Uterus (tissue), 4 donors: ENCODE measurements at places on chromosomes 13 and 19. TPM values are rescaled to one million over a fixed set of nuclear protein-coding genes. Genes with fewer than 3 reads are reported as not detected.
A peak's percentile ranks its signal among the peaks of the same experiment; 100 is the strongest.

DNA sequence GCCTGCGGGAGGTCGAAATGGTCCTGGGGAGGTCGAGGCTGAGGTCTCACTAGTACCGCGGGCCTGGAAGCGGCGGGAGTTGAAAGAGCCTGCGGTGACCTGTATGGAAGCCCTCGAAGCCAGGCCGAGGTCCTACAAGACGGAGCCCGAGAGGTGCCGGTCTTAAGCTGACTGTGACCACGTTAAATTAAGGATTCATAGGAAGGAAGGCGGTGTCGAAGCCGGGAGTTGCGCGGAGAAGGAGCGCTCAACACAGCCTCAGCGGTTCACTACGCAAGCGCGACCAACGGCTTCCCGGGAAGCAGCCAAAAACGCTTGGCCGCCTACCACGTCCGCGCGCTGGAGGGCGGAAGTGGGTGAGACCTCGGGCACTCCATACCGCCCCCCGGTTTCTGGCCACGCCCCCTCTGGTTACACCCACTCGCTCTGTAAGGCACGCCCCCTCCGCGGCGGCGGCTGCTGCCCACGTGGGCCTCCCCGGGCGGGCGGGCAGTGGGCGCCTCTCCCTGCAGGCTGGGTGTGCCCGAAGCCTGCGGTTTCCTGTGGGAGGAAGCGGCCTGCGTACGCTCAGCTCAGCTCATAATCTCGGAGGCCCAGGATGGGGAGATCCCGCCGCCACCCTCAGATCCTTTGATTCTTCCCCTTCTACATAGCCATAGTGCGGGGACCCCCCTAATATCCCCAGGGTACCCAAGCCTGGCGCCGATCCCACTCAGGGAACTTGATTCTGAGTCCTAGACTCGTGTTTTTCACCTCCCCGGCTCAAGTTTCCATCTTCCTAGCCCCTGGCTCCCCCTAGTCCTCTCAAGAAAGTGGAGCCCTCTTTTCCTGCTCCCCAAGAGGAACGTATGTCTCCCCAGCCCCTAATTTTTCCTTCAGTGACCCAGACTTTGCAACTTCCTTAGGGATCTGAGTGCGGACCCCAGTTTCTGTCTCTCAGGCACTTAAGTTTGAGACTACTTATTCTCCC, 3.4 kb upstream of the EMP3 start:
- no peaks in the 10 kb centered on the region for H3K4me1 ChIP-seq
- H3K36me3 ChIP-seq, result no peaks in the 10 kb centered on the region
- H3K27me3 ChIP-seq, result no peaks in the 10 kb centered on the region
- DNase-seq, result peak; percentile 99

Gene ZNF563
- 7.6 TPM for total RNA-seq

GRCh38 chr13:27549406-27549981, 70.8 kb downstream of the LNX2 start:
- H3K36me3 ChIP-seq, result no peaks in the 10 kb centered on the region
- H3K4me1 ChIP-seq, result no peaks in the 10 kb centered on the region
- H3K27me3 ChIP-seq, result no peaks in the 10 kb centered on the region
- no peak overlapping the region for H3K27ac ChIP-seq

Gene MYPOP
- total RNA-seq, result 4.4 TPM

GRCh38 chr19:35140207-35140961, 1.8 kb downstream of the FXYD1 start:
- H3K27ac ChIP-seq, result peak overlapping the region; percentile 95
- no peak for DNase-seq
- no peaks in the 10 kb centered on the region for H3K36me3 ChIP-seq
- H3K4me1 ChIP-seq, result no peaks in the 10 kb centered on the region
- H3K4me3 ChIP-seq, result peak overlapping the region; percentile 30

- H3K36me3 ChIP-seq, result no peaks in the 10 kb centered on the region
- DNase-seq, result no peak
- H3K4me3 ChIP-seq, result no peak overlapping the region
- H3K4me1 ChIP-seq, result no peaks in the 10 kb centered on the region
- H3K27me3 ChIP-seq, result no peaks in the 10 kb centered on the region
- no peak overlapping the region for H3K27ac ChIP-seq
Measured at GRCh38 chr13:79403113-79403512, 2.9 kb downstream of the RBM26 start.

- H3K27ac ChIP-seq, result no peak overlapping the region
- DNase-seq, result no peak
- H3K4me3 ChIP-seq, result no peak overlapping the region
- H3K4me1 ChIP-seq, result no peaks in the 10 kb centered on the region
- H3K36me3 ChIP-seq, result no peaks in the 10 kb centered on the region
Measured at GRCh38 chr19:40889366-40889765, 7.3 kb upstream of the CYP2A7 start.

DNA sequence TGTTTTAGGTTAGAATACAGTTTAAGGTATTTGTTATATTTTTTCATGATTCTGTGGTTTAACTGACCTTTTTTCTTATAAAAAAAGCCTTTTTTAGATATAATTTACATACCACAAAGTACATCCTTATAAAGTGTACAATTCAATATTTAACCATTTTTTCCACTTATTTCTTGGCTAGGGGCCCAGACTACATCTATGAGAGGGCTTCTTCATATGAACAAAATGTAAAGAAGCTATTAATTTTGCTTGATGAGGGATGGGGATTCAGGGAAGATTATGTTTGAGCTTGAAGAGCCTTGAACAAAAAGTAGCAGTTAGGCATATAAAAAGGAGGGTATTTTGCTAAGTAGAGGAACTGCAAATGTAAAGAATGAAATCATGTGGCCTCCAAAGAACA, 2.2 kb downstream of the CCDC122 start:
- no peak for DNase-seq
- H3K27ac ChIP-seq, result no peak overlapping the region
- no peaks in the 10 kb centered on the region for H3K36me3 ChIP-seq
- no peaks in the 10 kb centered on the region for H3K27me3 ChIP-seq
- no peak overlapping the region for H3K4me3 ChIP-seq

DNA sequence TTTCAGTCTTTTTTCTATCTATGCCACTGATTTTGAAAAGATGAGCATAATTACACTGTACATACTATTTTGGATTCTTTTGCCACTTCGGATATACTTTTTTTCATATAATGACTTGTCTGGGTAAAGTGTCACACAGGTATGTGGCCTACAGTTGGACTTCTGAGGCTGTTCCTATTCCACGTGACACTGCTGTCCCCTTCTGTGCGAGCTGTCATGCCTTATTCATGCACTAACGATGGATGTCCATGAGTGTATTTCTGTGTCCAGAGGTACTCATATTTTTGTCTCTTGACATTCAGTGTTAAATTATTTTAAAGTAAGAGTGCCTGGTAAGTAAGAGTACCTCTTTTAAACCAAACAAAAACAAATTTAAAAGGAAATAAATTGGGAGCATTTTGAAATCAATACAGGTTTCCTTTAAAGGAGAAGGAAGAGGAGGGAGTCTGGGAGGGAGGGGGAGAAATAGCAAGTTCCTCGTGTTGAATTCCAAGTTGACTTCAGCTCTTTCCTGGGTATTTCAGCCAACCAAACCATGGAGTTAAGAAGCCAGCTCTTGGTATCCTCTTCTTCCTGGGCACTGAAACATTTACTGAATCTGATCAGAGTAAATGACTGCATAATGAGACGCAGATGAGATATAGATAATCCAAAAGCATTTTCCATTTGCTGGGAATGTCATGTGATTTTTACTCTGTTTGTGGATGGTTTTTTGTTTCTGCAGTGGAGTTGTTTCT, 61.3 kb downstream of the TNFRSF19 start:
- no peaks in the 10 kb centered on the region for H3K27me3 ChIP-seq
- no peaks in the 10 kb centered on the region for H3K4me1 ChIP-seq
- DNase-seq, result no peak
- H3K27ac ChIP-seq, result no peak overlapping the region
- H3K4me3 ChIP-seq, result no peak overlapping the region

Gene EIF3K
- 441 TPM for total RNA-seq

DNA sequence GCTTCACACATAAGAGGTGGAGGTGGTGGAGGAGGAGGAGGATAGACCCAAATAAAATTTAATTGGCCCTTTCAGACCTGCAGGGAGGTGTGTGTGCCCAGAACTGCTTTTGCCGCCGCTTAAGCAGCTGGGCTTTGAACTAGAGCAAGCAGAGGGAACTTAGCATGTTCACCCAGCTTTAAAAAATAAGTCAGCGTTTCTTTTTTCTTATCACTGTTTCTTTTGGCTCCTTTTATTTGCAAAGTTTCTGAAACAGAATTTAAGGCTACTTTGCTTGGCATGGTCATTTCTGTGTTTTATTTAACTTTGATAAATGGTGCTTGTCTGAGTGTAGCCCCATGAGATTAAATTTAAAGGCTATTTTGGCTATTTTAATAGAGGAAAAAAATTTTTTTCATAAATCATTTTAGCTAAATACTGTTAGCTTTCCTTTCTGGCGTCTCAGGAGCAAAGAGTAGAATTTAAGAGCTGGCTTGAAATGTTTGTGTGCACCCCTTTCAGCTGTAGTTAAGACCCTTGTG, 43.3 kb upstream of the RNF113B start:
- no peaks in the 10 kb centered on the region for H3K27me3 ChIP-seq
- DNase-seq, result no peak
- peak overlapping the region; percentile 44 for H3K27ac ChIP-seq
- no peak overlapping the region for H3K4me3 ChIP-seq
- no peaks in the 10 kb centered on the region for H3K36me3 ChIP-seq
- no peaks in the 10 kb centered on the region for H3K4me1 ChIP-seq

- H3K27me3 ChIP-seq, result no peaks in the 10 kb centered on the region
- H3K4me1 ChIP-seq, result no peaks in the 10 kb centered on the region
- DNase-seq, result peak; percentile 41
- H3K4me3 ChIP-seq, result no peak overlapping the region
- no peaks in the 10 kb centered on the region for H3K36me3 ChIP-seq
Measured at GRCh38 chr19:2337329-2337707, 8.8 kb downstream of the SPPL2B start.

DNA sequence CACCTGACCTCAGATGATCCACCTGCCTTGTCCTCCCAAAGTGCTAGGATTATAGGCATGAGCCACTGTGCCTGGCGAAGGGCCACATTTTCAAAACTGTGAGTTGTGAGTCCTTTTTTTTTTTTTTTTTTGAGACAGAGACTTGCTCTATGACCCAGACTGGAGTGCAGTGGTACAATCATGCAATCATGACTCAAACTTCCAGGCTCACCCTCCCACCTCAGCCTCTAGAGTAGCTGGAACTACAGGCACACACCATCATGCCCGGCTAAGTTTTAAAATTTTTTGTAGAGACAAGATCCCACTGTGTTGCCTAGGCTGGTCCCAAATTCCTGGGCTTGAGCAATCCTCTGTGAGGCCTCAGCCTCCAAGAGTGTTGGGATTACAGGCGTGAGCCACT, 3.8 kb upstream of the MYPOP start:
- no peak for DNase-seq
- no peaks in the 10 kb centered on the region for H3K36me3 ChIP-seq
- H3K4me1 ChIP-seq, result no peaks in the 10 kb centered on the region
- H3K27me3 ChIP-seq, result no peaks in the 10 kb centered on the region

Gene SKA3
- not detected for total RNA-seq

DNA sequence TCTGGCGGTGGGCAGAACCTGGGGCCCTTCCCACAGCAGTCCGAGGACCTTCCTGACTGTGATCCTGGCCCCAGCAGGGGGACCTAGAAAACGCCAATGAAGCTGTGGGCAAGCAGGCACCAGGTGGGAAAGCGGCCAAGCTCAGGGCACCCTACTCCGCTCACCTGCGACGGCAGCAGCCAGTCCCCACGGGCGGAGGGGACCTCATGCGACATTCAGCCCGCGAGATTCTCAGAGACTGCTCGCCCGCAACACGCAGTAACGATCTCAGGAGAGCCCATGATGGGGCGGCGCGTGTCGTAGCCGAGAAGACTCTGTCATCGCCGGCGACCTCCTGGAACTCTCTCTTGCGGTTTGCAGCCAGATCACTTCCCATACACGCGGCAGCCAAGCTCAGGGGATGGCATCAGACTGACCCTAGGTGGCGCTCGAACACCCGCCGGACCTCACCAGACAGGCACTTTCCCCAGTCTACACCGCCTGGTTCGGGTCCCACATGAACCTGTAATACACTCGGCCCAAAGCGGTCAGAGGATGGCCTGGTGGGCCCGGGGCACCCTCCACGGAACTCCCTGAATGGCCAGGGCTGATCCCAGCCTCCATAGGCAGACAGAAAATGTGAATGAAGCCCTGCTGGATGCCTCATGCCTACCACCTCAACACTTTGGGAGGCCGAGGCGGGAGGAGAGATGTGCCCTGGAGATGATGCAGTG, 26.5 kb downstream of the MAN2B1 start:
- no peaks in the 10 kb centered on the region for H3K36me3 ChIP-seq
- H3K27ac ChIP-seq, result no peak overlapping the region
- no peaks in the 10 kb centered on the region for H3K27me3 ChIP-seq
- DNase-seq, result peak; percentile 74

Gene ATP1A3
- not detected for total RNA-seq

GRCh38 chr13:46389457-46390451, 2.7 kb upstream of the RUBCNL start:
- H3K27me3 ChIP-seq, result no peaks in the 10 kb centered on the region
- H3K36me3 ChIP-seq, result no peaks in the 10 kb centered on the region
- H3K4me3 ChIP-seq, result no peak overlapping the region
- no peak overlapping the region for H3K27ac ChIP-seq
- no peaks in the 10 kb centered on the region for H3K4me1 ChIP-seq

GRCh38 chr13:114309086-114309485, 5.2 kb upstream of the CHAMP1 start:
- no peaks in the 10 kb centered on the region for H3K4me1 ChIP-seq
- H3K4me3 ChIP-seq, result no peak overlapping the region
- no peak overlapping the region for H3K27ac ChIP-seq

DNA sequence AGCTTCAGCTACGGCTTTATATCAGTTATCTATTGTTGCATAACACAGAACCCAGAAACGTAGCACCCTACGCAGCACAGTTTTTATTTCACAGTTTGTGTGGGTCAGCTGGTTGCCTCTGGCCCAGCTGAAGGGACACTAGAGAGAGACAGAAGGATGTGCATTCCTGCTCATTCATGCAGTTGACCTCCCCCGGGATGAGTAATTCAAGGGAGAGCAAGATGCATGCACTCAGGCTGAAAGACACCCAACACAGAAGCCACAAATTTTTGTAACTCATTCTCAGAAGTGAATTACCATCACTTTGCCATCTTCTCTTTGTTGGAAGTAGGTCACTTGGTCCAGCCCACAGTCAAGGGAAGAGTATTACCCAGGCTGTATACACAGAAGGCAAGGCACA, 89.5 kb downstream of the EFNB2 start:
- H3K27me3 ChIP-seq, result no peaks in the 10 kb centered on the region
- no peaks in the 10 kb centered on the region for H3K4me1 ChIP-seq
- no peak overlapping the region for H3K4me3 ChIP-seq
- H3K27ac ChIP-seq, result no peak overlapping the region

Gene TMEM221
- total RNA-seq, result 2.2 TPM
